ENCODE measurements at places on chromosomes 3 and 15.
A peak's percentile ranks its signal among the peaks of the same experiment; 100 is the strongest.

GRCh38 chr15:90004671-90005070 is 3.5 kb downstream of the ZNF710 start:
- peak; percentile 97 for DNase-seq

- no peak for DNase-seq
Observed at GRCh38 chr3:66036586-66037148, 2.1 kb downstream of the MAGI1 start.

DNA sequence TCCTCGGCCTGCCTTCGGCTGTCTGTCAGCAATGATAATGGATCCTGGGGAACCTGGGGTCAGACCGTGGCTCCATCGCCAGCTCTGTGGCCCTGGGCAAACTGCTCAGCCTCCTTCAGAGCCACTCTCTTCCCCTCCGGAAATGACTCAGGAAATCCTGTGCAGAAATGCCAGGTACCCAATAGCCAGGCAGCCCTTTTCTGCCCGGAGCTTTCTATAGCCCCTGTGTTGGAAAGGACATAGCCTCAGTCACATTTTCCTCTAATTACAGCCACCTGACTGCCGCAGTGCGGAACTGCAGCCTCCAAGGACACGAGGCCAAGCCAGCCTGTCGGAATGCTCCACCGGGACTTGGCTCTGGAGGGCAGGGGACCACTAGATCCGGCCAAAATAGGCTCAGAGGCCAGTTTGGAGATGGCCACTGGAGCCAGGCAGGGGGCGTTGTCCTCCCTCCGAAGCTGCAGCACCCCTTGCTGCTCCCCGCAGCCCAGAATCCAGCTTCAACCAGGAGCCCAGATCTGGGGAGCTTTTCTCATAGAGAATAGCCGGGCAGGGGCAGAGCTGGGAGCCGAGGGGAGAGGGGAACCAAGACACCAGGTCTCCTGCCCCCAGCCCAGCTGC is 11.6 kb upstream of the ZXDC start:
- DNase-seq = no peak

- DNase-seq = peak; percentile 39
Observed at GRCh38 chr3:41808152-41808551, 153.8 kb downstream of the ULK4 start.

DNA sequence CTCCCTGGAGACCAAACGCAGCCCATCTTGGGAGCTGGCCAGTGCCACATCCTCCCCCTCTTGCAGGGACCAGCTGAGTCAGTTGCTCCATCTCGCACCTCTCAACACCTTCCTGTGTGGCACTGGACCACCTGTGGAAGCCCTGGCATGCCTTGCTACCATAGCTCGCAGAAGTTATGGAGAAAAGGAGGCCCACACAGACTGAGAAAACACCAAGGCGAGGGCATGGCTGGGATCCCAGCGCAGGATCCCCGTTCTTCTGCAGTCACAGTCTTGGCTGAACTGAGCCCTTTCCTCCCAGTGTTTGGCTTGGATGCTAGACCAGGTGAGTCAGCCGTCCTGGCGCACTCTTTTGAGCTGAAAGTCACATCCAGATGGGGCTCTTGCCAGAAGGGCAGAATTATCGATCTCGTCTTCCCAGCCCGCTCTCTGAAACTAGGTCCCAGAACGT is 46.9 kb downstream of the CHRD start:
- DNase-seq = no peak

DNA sequence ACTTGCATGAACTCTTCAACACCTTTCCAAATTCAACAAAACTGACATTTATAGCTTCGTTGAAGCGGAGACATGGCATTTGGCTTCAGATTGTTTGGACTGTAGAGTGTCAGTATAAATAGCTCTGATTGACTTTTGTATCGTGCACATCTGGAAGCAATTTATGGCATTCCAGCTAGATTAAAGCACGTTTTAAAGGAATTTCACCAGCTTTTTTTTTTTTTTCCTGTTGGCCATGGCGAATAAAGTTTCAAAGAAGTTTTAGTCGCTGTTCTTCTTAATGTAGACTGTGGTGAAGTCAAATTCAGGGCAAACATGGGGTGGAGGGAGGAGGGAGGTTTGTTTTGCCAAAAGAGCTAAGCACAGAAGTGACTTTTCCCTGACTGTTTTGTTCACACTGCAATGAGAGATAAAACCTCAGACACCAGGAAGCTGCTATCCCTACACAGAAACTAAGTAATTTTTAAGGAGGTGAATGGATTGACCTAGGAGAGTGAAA is 391.0 kb upstream of the RARB start:
- peak; percentile 2 for DNase-seq

- DNase-seq = no peak
Observed at GRCh38 chr3:42804831-42805132, 492 bp upstream of the HIGD1A start.

DNA sequence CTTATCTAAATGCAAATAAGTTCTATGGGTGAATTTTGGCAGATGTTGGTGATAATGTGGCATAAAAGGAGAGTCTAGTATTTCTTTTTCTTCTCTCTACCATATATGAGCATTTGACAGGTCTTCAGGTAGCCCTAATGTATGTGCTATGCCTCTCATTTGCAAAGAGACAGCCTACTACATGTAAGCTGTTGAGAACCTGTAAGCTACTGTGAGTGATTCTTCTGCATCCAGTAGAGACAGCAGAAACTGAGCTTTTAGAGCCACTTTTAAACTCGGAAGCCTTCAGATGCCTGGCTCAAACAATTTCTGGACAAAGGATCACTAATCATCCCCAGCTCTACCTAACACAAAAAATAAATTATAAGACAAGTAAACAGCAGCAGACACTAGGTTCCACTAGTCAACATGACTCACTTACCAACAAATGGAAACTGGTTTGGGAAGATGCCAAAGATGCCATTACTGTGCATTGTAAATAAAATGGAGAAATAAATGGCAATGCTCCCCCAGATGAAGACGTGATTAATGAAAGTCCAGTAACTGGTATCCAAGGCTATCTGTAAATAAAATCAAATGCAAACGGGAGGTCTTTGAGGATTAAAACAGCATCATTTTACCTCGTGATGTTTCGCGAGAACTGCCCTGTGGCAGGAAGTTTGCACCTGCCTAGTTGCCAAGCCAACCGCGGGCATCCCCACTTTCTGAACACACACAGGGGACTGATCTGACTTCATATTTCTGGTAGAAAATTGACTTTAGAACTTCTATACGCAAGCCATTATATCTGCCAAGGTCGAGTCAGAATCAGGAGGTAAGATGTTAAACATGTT is 245.3 kb downstream of the DTWD1 start:
- DNase-seq = peak; percentile 51

GRCh38 chr3:39144095-39144747 is 9.2 kb downstream of the CSRNP1 start:
- no peak for DNase-seq

DNA sequence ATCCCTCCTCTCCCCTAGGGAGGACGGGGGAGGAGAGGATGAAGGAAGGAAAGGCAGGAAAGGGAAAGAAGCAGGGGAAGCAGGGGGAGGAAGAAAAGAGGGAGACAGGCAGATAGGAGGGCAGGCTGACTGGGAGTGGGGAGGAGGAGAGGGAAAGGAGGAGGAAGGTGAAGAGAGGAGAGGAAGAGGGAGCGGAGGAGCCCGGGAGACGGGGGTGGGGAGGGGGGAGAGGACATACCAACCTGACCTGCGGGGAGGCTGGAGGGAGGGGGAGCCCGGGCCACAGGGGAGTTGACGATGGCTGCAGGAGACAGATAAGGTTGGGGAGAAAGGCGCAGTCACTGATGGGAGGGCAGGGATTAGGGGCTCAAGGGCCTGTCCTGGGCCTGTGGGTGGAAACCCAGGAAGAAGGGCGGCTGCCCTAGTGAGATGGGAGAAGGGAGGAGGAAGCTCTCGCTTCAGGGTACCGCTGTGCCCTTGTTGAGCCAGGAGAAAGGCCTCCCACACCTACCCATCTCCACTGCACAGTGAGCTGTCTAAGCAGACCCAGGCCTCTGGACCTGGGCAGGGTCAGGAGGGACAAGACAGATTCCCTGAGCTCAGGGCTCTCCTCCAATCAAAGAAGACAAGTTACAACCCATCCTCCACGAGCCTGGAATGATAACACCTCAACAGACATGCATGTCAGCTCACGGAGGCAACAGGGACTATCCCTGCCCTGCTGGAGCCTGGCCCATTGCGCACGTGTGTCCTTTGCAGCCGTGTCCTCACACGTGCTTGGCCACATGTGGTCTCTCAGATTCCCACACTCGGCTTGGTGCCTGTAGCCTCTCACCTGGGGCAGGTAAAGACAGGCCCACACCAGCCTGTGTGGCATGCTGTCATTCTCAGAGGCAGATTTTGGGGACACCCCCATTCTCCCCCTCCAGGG is 27.9 kb downstream of the C3orf18 start:
- no peak for DNase-seq

- peak; percentile 96 for DNase-seq
Observed at GRCh38 chr15:64460206-64460723, at the start of gene ZNF609. Gene ZNF609 (plus strand): TSS chr15:64460578. CDS start chr15:64499420, 38,842 bp downstream.

GRCh38 chr3:50263478-50264382 is 5.2 kb upstream of the SEMA3B start:
- peak; percentile 62 for DNase-seq

- no peak for DNase-seq
Observed at GRCh38 chr15:29448320-29448719, 178.7 kb upstream of the NSMCE3 start.

DNA sequence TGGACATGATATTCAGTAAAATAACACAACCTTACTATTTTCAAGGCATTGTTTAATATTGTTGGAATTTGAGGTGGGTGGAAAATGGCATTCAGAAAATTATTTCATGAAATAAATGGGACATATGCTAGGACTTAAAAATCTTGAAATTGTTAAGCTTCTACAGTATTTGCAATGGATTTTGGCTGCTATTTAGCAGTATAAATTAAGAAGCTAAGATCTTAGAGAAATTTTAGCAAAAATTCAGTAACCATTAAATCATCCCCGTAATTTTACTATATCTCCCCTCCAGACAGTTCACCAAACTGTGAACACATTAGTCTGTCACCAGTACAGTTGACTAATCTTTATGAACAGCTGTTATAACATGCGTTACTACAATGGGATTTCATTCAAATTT is 8.2 kb downstream of the DIPK2A start:
- DNase-seq = peak; percentile 14

DNA sequence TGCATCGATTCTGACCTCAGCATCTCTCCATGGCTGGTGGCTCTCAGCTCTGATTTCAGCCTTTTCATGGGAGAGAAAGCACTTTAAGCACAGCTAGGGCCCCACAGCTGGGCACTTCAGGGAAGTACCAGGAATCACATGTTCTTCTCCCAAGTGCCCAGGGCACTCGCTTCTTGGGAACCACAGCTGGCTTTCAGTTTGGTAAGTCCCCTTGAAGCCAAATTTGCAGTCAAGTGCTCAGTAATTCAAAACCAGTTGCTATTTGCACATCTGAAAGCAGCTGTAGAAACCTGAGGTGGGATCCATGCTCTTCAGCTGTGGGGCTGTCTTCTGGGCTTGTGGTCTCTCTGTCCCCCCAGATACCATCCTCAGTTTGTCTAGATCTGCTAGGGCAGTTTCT is 12.8 kb downstream of the GABRA5 start:
- no peak for DNase-seq

DNA sequence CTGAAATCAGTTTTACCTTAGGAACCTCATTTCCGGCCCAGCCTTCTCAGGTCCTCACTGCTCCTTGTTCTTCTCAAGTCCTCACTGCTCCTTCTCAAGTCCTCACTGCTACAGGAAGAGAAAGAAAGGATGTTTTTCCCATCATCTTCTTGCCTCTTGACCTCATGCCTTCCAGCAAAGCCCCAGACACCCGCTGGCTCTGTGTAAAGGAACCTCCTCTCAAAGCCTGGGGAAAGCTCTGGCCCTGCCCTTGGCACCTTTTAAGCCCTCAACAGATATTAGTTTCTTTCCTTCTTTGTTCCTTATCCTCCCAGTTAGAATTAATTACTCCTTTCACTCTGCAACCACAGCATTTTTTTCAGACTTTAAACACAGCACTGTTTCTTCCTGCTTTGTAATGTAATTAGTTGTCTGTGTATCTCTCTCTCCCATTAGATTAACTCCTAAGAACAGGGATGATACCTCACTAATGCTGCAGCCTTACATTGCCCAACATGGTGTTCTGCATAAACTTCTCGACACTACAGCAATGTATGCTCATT is 4.0 kb upstream of the WDR49 start:
- no peak for DNase-seq

DNA sequence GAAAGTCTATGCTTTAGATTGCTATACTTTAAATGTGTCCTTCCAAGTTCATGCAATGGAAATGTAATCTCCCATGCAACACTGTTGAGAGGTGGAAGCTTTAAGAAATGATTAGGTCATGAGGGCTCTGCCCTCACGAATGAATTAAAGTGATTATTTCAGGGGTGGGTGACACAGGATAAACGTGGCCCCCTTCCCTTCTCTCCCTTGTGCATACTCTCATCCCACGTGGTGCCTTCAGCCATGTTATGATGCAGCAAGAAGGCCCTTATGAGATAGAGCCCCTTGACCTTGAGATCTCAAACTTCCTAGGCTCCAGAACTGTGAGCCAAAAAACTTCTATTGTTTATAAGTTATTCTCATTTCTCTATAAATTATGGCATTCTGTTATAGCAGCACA is 183.3 kb downstream of the TNIK start:
- no peak for DNase-seq

GRCh38 chr15:89088605-89089315 is 504 bp downstream of the ABHD2 start:
- peak; percentile 53 for DNase-seq

DNA sequence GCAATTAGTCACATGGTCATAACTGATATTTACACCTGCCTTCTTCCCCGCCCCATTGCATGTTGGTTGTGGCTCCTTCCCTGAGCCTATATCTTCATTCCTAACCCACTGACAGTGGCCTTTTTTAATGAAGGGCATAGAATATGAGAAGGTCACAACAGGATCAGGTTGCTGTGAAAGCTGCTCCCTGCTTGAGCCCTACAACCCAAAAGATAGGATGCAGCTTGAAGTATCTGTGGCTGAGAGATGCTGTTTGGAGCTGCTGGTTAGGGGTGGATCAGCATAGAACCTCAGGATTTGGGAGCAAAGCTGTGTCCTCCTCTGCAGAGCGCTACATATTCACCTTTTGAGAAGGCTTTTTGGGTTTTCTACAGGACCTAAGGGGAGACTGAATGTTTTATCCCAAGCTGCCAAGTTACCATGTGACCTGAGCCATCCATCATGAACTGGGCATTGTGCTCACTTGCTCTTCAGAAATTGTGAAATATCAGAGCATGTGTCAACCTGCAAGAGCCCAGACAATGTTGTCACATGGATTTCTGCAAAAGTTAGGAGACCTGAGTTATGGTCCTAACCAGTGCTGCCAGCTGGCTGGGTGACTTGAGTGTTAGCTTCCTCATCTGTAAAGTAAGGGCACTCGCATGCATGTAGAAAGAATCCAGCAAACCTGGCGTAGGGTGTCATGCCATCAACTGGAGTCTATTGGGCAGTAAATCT is 49.8 kb upstream of the ARL8B start:
- DNase-seq = no peak
